Stimulated activated naive CD8-positive, alpha-beta T cell treated with anti-CD3 and anti-CD28 coated beads, Interleukin-15, amount 100 ng/mL, for 72 hours (primary cell): ENCODE measurements at places on chromosomes 6 and 20.

DNA sequence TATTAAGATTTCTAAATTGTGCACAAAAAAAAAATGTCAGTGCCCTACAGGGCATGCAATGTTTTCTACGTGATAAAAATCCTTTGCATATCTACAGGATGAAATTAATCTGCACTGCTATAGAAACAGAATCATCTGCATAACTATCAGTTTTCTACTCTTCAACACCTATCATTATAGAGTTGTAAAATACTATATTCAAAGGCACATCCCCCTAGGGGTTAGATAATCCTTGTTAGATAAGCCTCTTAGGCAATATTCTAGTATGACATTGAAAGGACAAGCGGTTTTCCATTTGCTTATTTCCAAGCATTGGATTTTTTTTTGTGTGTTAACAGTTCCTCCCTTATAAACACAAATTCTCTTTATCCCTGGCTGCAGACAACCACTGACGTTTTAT, 98.7 kb upstream of the LAMA2 start:
- DNase-seq: no peak

DNA sequence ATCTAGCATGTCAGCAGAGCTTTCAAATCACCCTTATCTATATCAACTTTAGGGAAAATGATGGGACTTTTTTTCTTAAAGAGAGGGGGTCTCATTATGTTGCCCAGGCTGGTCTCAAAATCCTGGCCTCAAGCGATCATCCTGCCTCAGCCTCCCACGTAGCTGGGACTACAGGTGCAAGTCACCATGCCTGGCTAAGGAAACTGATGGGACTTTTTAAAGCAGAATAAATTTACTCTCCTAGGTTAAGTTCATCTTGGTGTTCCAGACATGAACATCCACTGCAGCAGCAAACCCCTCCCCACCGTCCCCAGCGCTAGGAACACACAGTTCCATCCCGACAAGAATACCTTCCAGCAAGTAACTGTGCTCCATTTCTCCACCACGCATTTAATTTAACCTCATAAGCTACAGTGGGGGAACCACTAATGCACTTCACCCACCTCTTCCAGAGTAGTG, 64.9 kb downstream of the SLC23A2 start:
- DNase-seq: no peak

GRCh38 chr6:42300701-42301100, 83.0 kb upstream of the MRPS10 start:
- no peak for DNase-seq

DNA sequence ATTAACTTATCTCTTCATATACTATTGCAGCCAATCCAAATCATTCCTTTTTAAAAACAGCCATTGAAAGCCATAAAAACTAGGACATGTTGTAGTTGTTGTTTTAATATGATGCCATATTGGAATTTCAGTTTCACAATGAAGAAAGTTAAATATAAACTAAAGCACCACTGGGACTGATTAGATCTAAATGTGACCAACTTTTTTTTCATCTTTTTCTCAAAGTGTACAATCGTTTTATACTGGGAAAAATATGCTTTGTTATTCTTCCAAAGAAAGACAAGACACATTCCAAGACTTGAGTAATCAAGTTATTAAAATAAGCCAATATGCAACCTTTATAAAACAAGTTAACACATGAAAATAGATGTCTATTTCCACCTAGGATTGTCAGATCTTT, 68.5 kb downstream of the THEMIS start:
- DNase-seq: no peak

GRCh38 chr6:140677781-140678528, 1303.5 kb upstream of the CITED2 start:
- DNase-seq: no peak

- no peak for DNase-seq
Measured at GRCh38 chr20:57573242-57573641, 12.3 kb downstream of the PCK1 start.

- no peak for DNase-seq
Measured at GRCh38 chr20:50885781-50886180, 45.5 kb downstream of the ADNP start.

- no peak for DNase-seq
Measured at GRCh38 chr6:16822975-16823717, 61.9 kb upstream of the ATXN1 start.

- no peak for DNase-seq
Measured at GRCh38 chr20:46261456-46262253, 46.6 kb downstream of the CDH22 start.

GRCh38 chr20:34362502-34363061, 491 bp upstream of the ITCH start:
- no peak for DNase-seq

DNA sequence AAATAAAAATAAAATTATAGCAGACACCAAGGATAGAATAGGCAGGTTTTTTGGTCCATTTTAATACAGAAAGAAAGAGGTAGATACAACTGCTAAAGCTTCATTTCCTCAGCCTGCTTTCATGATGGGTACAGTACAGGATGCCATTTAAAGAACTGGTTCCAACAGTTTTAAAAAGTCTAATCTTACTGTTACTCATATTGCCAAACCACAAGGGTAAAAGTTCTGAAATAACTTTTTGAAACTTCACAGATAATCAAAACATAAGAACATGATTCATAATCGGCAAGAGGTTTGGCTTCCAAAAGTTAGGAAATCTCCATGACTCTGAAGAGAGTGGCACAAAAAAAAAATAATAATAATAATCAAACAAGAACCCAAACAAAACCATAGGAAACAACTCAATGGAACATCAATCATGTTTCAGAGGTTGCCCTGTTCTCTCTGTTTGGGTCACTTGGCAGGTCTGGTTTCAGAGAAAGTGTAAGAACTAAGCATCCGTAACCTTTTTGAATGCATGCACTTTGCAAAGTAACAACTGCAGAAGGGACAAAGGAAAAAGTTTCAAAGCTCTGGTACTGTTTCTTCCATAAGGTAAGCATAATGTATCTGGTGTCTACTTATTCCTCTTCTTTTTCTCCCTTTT, 79.7 kb downstream of the SMLR1 start:
- no peak for DNase-seq

- no peak for DNase-seq
Measured at GRCh38 chr6:127946388-127946787, 45.5 kb upstream of the THEMIS start.

- DNase-seq: no peak
Measured at GRCh38 chr6:56660381-56660730, 17.7 kb upstream of the DST start.

DNA sequence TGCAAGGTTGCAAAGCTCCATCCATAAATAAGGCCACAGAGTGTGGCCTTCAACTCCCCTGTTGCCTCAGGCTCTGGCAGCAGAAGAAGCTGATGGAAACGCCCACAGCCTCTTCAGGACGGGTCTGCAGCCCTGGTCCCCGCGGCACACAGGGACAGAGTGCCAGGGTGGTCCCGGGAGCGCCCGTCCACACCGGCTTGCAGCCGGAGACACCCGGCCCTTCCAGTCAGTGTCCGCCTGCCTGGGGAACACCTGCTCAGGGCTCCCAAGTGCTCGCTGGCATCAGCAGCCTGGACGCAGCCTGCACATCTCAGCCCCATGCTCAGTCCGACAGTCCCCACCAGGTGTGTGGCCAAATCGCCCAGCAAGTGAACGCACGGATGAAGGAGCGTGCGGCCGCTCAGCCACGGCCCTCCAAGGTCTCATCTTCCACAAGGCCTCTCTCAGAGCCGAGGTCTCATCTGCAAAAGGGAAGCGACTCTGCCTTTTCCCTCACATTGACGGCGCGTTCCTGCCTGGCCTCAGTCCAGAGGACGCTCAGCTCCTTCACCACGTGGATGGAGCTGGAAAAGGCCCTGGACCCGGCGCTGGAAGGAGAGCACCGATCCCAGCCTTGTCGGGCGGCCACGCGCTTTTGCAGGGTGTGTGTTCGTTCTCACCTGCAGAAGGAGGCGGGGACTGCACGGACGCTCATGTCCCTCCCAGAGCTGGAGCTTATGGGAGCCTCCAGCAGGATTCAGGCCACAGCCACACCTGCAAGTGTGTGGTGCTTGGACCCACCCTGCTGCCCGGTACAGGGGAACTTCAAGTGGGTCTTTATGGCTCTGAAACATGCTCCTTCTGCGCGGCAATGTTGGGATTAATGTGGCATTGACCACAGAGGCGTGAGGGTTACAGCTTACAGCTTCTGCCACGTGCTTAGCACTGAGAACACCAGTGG, 180.4 kb downstream of the DLL1 start:
- no peak for DNase-seq

DNA sequence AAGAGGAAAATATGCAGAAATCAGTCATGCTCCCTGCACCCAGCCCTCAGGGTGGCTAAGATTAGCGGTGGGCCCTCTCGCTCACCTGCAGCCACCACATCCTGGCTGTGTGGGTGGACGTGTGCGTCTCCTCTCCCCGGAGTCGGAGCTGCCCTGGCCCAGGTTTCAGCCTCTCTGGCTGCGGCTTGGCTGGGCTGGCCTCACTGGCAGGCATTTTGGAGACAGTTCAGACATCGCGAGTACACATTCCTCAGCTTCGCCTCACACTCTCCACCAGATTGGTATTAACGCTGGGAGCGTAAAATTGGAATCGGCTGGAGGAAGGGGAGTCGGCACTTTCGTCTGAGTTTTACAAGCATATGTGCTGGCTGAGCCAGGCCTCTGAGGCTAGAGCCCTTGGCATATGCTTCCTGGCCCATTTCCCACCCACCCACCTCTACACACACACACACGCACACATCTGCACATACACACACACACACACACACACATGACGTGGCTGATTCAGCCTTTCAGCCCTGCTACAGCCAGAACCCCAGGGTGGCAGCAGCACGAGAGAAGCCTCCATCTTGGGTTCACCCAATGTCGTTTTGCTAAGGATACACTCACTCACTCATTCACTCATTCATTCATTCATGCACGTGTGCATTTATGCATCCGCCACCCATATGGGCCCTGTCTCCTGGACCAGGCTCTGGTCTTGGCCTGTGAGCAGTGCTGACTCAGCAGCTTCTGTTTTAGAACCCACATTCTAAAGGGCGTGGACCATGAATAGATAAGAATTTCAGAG, 42.9 kb downstream of the BCAS4 start:
- no peak for DNase-seq

DNA sequence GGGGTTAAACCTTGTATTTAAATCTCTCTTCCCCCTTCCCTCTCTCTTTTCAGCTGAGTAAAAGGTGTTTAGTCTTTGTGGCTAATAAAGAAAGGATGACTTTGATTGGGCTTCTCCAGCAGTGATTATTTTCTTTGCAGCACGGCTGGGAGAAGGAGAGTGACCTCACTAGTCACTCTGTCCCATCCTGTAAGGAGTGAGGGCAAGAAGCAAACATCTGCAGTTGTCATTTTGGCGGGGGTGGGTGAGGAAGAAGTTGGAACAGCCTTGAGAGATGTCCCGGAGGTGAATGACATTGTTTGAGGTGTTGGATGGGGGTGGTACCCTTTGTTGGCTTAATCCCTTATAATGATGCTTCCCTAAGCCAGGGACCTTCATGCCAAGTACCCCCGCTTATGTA, 223.6 kb downstream of the EYA2 start:
- no peak for DNase-seq

DNA sequence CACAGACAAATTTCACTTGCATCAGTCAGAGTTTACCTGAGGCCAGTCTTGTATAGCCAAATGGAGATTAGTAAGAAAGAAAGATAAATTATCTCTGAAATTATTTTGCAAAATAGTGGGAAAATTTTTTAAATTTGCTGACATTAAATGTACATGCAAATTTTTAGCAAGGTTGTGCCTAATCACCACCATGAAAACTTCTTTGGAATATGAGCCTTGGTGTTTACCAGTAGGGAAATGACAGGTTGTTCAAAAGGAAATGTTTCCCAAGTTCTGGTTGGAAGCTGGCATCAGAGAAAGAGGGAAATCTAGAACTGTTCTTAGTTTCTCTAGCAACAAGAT, 34.4 kb upstream of the LOC128125822 start:
- DNase-seq: no peak

- DNase-seq: no peak
Measured at GRCh38 chr6:19664878-19665612, 172.1 kb upstream of the ID4 start.

DNA sequence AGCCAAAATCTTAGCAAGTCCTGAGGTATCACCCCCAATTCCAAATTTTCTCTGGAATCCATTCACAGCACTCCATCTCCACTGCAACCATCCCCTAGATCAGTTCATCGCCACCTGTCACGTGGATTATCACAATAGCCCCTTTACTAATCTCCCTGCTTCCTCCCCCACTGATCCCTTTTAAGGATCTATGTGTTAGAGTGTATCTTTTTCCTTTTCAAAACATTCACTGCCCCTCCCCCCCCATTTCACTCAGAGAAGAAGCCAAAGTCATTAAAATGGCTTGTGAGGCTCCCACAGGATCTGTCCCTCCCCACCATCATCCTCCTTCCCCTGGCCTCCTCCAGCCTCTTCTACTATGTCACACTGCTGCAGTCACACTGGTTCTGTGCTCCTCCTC, 18.4 kb upstream of the SPAG4 start:
- DNase-seq: no peak

DNA sequence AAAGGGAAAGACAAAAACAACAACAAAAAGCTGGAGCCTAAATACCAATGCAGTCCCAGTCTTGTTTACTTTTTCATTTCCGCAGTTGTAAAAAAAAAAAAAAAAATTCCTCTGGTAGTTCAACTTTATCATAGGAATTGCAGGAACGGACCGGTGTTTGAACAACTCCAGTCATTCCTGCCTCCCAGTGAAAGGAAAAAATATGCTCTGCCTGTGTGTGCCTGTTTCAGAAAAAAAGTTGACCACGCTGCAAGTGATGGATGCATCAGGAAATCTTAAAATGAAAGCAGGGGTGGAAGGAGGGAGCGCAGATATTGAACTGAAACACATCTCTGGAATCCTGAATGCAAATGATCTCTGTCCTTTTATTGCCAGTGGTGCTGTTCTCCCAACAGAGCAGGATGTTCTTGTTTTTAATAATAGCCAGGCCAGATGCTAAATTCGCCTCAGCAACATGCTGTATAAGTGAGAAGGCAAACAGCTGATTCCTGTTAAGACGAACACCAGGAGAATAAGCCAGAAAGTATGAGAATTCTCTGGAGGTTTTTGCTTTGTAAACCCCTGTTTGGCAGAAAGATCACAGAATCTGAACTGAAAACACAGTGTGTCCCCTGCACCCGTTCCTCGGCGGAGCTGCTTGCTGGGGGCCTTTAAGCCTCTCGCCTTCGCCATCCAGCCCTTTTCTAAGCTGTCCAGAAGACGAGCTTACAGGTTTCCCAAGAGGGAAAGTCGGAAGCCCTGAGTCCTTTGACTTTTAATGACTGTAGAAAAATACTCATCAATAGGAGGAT, 178.4 kb upstream of the SUPT3H start:
- DNase-seq: no peak

DNA sequence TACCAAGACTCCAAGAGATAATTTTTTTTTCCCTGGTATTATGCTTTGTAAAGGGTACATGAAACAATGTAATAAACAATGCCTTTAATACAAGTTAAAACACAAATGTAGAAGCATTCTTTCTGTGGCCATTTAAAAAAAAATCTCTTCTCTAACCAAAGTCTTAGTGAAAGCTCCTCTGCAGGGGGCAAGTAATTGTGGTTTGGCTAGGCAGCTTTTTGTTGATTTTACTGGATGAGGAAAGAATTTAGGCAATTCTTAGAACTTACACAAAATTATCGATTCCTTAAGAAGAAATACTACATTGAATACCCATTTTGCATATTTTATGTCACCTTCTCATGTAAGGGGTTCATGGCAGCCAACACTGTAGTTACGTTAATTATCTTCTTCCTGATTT, 12.4 kb downstream of the TFB1M start:
- DNase-seq: no peak

GRCh38 chr6:80165143-80165542, 58.7 kb downstream of the BCKDHB start:
- DNase-seq: no peak
